Activated CD4-positive, CD25-positive, alpha-beta regulatory T cell (primary cell): ENCODE measurements at places on chromosomes 5 and 9.

- no peak for DNase-seq
Measured at GRCh38 chr5:2381861-2382260, 369.6 kb downstream of the IRX2 start.

- DNase-seq = no peak
Measured at GRCh38 chr9:16367605-16368231, 502.8 kb downstream of the BNC2 start.

DNA sequence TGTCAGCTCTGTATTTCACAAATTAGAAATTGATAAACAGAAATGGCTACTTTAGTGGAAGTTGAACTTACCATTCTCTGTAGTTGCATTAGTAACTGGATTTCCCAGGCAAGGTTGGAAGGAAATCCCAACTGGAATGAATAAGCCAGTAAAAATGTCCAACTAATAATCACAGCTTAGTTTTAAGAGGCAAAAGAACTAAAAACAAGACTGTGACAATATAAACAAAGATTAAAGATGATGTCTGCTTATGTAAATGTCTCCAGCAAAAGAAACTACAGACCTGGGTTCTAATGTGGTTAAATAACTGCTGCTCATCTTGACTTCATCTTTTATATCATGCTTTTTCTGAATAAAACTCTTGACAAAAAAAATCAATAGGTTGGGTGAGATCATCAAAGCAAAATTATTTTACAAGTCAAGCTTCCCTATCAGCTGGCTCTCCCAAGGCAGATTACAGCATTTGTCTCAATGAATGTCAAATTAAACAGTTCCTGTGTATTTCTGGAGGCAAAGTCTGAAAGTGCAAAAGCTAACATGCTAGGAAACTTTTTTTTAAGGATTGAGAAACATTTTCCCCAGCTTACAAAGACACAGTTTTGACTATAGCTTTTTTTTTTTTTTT, 62.3 kb upstream of the HMHB1 start:
- DNase-seq = no peak

DNA sequence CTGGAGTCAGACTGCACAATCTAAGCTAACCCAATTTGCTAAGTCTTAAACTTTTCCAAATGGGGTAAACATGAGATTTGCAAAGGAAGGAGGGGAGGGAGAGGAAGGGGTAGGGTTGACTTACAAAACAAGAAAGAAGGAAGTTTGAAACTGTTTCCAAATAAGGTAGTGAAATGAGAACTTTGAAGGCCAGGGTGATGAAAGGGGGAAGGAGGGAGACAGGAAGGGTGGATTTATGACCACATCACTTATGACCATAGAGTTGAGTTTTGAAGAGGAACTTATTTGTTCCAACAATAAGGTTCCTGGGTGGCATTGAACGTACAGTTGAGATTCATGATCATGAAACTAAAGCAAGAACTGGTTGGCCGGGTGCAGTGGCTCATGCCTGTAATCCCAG, 72.5 kb upstream of the DAPK1 start:
- DNase-seq = no peak

DNA sequence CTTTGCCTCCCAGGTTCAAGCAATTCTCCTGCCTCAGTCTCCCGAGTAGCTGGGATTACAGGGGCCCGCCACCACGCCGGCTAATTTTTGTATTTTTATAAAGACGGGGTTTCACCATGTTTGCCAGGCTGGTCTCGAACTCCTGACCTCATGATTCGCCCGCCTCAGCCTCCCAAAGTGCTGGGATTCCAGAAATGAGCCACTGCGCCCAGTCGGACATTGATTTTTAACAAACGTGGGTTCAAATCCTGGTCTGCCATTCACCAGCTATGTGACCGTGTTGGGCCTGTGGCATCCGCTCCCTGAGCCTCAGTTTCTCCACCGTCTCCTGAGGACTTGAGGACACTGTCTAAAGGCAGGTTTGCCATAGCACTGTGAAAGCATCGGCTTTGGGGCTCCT, 41.8 kb upstream of the NEK6 start:
- DNase-seq = no peak

- no peak for DNase-seq
Measured at GRCh38 chr5:181052672-181053487, 12.8 kb downstream of the BTNL9 start.

GRCh38 chr5:143119881-143120341, 283.6 kb downstream of the NR3C1 start:
- DNase-seq = no peak

- DNase-seq = no peak
Measured at GRCh38 chr5:36948041-36948440, 71.5 kb downstream of the NIPBL start.

DNA sequence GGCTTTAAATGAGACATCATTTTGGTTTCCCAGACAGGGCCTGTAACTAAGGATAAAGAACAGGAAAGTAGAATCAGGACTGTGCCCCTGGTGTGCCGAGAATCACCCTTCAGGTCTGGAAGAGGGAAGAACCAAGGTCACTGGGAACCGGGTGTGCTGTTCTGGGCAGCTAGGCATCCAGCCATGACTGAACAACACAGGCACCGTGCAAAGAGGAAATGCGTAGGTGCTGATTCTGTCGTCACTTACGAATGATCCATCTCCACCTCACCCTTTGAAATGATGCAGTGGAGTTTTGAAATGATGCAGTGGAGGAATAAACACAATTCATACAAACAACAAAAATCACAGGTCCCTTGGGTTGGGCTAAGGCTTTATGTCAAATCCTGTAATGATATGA, 64.4 kb downstream of the MAP1B start:
- DNase-seq = no peak

DNA sequence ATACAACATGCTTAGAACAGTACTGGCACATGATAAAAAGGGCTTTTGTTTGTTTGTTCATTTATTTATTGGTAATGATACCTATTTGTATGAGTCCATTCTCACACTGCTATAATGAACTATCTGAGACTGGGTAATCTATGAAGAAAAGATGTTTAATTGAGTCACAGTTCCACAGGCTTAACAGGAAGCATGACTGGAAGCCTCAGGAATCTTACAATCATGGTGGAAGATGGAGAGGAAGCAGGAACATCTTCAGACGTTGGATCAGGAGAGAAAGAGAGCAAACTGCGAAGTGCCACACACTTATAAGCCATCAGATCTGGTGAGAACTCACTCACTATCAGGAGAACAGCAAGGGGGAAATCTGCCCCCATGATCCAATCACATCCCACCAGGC, 847.7 kb downstream of the CDH18 start:
- no peak for DNase-seq

GRCh38 chr9:127123064-127123890, 842 bp upstream of the ANGPTL2 start:
- DNase-seq = no peak

- no peak for DNase-seq
Measured at GRCh38 chr9:83537331-83538171, 650 bp downstream of the FRMD3 start.

GRCh38 chr5:32319926-32320543, 7.3 kb upstream of the MTMR12 start:
- DNase-seq = no peak

DNA sequence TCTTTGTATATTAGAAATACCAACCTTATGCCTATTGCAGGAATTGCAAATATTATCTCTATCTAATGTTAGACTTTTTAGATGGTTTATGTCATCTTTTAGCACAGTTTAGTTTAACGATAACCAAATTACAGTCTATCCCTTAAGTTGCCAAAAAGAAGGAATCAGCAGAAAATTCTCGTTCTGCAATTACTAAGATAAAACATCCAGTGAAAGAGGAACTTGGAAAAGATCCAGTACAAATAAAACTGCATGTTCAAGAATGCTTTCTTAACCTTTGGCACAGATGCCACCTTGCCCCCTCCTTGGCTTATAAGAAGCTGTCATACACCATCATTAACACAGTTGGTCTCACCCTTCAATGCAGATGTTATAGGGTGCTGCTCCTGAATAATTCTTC, 124.0 kb downstream of the SEMA5A start:
- no peak for DNase-seq

- no peak for DNase-seq
Measured at GRCh38 chr9:118882684-118883083, 486.6 kb downstream of the BRINP1 start.

GRCh38 chr5:154002511-154003020, 36.1 kb downstream of the FAM114A2 start:
- DNase-seq = no peak

DNA sequence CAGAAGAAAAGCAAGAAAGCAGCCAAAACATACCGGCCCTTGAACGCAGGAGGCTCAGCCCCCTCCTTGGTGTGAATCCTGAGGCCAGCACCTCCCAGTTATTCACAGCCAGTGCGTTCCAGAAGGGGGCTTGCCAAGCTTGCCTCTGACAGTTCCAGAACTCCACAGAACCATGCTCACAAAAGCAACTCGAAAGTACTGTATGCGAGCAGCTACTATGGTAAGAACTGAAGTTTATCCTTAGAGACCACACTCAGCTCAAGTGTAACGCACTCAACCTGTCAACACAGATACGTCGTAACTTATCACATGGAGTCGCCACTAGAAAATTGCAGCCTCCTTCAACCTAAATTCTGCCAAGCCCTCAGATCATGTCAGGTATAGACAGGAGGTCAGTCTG, 1.4 kb downstream of the UBAC1 start:
- no peak for DNase-seq

- no peak for DNase-seq
Measured at GRCh38 chr9:96442491-96442890, 7.5 kb upstream of the HABP4 start.

DNA sequence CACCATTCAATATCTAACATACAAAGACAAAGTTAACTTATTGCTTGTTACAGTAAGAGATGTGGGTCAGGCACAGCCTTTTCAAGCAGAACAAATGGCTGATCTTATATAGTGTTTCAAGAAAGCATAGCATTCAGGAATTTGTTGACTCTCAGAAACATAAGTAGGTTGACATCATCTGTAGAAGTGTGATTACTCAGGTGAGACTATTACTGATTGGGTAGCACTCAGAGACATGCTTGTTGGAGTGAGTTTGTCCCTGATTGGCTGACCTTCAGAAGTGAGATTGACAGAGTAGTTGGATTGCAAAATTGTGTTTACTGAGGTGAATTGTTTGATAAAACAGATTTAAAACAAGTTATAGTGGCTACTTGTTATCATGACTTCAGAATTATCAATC, 30.7 kb upstream of the TNPO1 start:
- DNase-seq = no peak
